ENCODE measurements at places on chromosomes 16 and 17.

GRCh38 chr17:35148144-35148543 is 527 bp downstream of the UNC45B start:
- no peak for DNase-seq

DNA sequence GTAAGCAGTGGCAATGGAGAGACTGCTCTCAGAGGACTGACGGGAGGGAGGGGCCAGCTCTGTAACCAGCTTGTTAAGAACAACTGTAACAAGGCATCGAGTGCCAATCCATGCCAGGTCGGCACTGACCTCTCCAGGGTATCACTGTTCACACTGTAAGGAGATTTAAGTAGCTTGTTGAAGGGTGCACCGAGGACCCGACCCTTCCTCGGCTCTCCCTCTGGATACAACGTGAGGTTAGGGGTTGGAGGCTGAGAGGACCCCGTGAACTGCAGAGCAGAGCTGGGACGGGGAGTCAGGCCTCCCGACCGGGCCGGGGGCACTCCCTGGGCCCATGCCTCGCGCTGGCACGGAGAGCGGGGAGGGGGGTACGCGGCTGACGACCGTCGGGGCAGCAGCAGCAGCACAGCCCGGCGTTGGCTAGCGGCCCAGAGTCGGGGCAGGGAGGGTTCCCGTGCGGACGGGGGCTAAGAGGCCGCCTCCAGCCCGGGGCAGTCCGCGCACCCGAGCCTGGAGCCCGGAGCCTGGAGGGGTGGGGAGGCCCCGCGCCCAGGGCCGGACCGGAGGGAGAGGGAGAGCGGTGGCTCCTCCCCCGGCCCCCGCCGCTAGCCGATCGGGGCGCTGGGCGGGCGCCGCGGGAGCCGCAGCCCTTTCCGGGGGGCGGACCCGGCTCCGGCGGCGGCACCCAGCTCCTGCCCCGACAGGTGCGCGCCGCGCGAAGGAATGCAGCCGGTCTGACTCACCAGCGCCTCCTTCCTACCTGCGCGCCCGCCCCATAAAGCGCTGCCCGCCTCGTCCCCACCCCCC is at the start of gene ITGB4:
ITGB4 (plus strand) TSS at position 804 of the 807 bp plus-strand sequence. CDS start 3,245 bp downstream, outside the sequence.
- DNase-seq: peak; percentile 46

DNA sequence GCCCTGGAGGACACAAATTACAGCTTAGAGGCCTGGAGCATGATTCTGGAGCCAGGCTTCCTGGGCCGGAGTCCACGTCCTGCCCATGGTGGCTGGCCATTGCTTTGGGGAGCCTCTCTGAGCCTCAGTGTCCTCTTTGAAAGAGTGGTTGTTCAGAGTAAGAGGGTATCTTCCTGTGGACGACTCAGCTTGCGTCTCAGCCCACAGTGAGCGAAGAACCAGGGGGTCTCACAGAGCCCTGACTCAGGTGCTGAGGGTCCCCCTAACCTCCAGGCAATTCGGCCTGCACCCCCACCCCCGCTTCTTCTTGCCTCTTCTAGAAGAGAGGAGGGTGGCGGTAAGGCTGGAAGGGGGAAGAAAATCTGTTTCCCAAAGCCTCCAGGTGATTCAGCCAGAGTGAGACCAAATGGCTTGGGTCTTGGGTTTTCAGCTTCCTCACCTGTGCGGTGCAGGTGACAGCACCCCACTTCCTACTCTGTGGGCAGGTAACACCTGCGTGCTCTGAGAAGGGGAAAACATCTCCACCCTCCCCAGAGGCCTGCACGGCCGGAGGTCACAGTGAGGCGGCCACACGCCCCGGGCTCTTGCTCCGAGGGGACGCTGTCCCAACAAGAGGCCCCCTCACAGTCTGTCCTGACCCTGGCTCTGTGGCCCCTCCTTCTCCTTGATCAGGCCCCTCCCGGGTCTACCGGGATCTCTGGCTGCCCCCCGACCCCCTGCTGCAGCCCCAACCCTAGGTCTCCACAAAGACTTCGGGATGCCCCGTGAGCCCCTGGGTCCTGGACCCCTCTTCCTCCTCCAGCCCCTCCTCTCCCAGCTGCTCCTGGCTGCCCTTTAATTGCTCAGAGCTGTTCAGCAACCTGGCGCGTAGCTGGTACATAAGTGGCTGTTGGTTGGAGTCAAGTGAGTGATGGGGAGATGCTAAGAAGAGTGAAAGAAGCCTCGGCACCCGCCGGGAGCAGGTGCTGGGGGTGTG is 119.2 kb downstream of the METRNL start:
- DNase-seq: no peak

- DNase-seq: no peak
Observed at GRCh38 chr16:83882163-83882885, 16.6 kb upstream of the MLYCD start.

DNA sequence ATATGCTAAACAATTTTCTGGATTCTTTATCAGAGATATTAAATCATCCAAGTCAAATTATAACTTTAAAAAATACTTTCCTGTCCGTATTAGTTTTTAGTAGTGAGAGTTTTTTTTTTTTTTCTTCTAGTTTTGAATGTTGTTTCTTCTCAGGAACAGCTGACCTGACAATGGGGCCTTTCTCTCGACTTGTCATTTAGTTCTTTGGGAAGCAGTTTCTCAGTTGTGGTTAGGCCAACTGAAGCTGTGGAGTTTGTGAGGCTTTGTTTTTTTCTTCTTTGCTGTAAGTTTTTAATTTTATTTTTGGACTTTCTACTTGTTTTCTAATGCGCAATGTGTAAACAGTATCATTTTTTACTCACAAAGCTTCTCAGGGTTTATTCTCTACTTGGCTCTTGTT is 140.8 kb downstream of the FTO start:
- DNase-seq: no peak

GRCh38 chr16:1491327-1491726 is 1.8 kb upstream of the TELO2 start:
- no peak for DNase-seq

- no peak for DNase-seq
Observed at GRCh38 chr17:82177761-82178498, 34.7 kb downstream of the CCDC57 start.

DNA sequence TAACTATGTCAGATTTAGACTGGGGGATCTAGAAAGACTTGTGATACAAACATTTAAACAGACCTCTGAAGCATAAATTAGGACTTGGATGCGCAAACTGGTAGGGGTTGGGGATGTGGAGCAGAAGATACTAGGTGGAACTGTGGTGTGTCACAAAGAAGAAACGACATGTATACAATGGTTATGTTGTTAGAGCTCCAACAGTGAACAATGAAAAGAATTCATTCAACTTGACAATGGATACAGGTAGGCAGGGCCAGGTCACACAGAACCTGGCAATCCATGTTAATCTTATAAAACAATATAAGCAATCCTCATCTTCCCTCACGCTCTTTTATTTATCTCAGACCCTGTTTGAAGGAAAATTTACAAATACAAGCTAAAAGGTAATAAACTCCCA is 102.0 kb downstream of the CDC27 start:
- no peak for DNase-seq

GRCh38 chr17:72531729-72532128 is 410.9 kb downstream of the SOX9 start:
- DNase-seq: no peak

- DNase-seq: no peak
Observed at GRCh38 chr16:57131351-57131970, 39.1 kb downstream of the CPNE2 start.

- DNase-seq: no peak
Observed at GRCh38 chr17:79417476-79417988, 193.3 kb downstream of the RBFOX3 start.

- DNase-seq: no peak
Observed at GRCh38 chr16:86046667-86047270, 147.8 kb downstream of the IRF8 start.

DNA sequence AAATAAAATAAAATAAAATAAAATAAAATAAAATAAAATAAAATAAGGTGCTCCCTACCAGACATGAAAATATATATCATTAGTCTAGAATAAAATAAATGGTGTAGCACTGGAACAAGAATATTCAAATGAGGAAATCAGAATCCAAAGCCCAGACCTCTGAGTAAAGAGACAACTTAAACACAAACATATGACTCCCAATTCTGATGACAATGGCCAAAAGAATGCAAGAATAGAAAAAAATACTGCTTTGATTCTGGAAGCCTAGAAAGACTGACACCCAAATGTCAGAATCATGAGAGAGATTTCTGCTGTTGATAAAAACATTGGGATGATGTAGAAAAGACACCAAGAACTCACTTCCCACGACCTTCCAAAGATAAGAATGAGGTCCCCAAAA is 27.9 kb downstream of the MYOCD start:
- no peak for DNase-seq

- no peak for DNase-seq
Observed at GRCh38 chr16:82653550-82654511, 27.1 kb downstream of the CDH13 start.

DNA sequence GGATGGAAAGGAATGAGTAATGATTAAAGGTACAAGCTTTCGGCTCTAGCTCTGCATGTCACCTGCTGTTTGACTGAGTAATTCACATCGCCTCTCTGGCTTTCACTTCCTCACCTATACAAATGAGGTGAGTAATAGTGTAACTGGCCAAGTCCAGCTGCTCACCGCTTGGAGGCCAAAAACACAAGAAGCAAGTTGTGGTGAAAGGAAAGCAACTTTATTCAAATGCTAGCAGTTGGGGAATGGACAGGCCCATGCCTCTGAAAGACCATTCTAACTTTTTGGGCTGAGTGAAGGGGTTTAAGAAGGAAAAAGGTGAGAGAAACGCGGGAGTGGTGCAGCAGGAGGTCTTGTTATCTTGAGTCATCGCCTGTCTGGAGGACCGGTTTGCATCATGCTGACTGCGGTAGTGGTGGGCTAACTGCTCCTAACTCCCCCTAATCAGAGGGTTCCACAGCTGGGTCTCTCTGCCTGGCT is 45.7 kb upstream of the CSNK2A2 start:
- no peak for DNase-seq

GRCh38 chr16:21565507-21565860 is 33.9 kb upstream of the METTL9 start:
- no peak for DNase-seq

- no peak for DNase-seq
Observed at GRCh38 chr16:86628614-86629013, 50.3 kb downstream of the FOXL1 start.

DNA sequence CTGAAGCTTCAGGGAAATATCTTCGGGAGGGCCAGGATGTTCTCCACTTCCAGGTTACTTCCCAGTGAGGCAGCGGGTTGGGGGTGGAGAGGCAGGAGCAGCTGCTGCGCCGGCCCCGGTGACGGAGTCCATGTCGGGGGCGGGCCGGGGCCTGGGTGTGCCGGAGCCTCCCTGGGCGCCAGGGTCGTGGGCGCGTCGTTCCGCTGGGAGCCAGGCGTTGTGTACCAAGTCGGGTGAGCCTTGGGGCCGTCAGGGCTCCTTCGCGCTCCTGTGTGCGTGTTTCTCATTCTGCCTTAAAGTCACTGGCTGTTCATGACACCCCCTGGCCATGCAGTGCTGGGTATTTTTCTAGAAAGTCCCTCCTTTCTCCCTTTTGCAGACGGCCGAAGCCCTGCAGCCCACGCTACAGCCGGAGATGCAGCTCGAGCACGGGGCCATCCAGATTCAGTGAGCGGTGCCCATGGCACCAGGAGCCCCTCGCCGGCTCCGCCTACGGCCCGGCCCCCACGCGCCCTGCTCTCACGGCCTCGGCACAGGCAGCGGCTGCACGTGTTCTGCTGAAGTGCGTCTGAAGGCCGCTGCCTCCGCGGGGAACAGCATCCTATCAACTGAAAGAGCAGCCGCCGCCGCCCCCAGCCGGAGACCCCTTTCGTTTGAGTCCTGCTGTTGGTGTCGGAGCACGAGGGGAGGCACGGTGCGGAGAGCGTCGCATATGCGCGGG is 125.1 kb downstream of the BANP start:
- no peak for DNase-seq

GRCh38 chr17:77779711-77780539 is 178.6 kb upstream of the TNRC6C start:
- no peak for DNase-seq

GRCh38 chr17:55757659-55758058 is 6.8 kb downstream of the PCTP start:
- no peak for DNase-seq

- no peak for DNase-seq
Observed at GRCh38 chr17:29929006-29929532, 959 bp downstream of the SSH2 start.

DNA sequence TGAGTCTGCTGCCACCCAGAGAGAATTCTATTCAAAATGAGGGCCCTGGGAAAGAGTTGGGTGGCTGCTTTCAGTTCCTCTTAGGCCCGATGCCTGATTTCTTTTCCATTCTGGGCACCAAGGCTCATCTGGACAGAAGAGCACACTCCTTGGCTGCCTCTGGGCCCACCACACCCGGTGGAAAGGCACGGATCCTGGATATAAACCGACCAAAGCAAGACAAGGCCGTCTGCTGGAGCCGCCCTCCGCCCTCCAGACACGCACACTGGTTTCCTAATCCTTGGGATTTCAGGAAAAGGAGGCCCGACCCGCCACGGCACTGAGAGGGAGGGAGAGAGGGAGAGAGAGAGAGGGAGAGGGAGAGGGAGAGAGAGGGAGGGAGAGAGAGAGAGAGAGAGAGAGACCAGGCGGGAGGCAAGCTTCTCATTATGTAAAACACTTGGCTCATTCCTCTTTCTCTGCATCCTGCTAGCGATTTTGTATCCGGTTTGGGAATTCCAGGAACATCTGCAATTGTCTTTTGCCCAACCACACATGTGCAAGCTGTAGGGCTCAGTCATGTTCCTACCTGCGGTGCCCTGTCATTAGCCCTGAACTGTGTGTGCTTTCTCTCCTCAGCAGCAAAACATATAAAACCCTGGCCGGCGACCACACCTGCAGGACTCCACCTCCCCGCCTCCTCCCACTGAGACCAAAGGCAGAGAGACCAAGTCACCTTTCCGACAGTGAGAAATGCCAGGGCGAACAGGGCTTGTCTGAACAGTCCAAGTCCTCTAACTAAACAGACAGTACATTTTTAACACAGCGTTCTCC is 347.2 kb downstream of the SOX9 start:
- no peak for DNase-seq

- no peak for DNase-seq
Observed at GRCh38 chr17:31699281-31699680, 159.8 kb downstream of the COPRS start.

- no peak for DNase-seq
Observed at GRCh38 chr16:53743149-53743566, 39.2 kb downstream of the FTO start.

GRCh38 chr16:1424028-1424427 is 3.5 kb upstream of the UQCC4 start:
- no peak for DNase-seq

GRCh38 chr16:4345836-4346781 is 5.0 kb downstream of the PAM16 start:
- no peak for DNase-seq

DNA sequence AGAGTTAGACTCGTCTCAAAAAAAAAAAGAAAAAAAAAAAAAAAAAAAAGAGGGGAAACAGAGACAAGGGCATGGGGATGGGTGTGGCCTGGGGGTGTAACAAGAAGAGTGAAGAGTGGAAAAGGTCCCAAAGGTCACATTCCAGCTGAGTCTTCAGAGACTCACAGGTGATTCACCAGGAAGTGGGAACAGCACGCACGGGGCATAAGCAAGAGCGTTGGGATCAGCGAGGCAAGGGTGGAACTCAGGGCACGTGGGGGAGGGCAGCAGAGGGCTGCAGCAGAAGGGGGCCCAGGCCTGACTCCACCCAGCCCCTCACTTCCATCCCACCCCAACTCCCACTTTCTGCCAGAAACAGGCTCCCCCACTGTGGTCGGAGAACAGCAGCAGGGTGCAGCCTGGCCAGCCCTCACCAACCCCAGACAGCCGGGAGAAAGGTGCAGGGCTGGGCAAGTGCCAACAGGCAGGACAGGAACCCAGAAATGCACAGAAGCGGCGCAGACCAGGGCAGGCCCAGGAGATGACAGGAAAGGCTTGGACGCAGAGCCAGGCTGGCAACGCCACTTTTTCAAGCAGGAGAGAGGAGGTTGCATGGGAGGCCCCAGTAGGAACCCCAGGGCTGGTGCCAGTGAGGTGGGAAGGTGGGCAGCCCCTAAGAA is 3.3 kb downstream of the MEAK7 start:
- DNase-seq: no peak
